ENCODE measurements at places on chromosomes 16 and 17.

GRCh38 chr16:3494386-3494973 lies 809 bp downstream of the C16orf90 start:
- DNase-seq, result no peak

GRCh38 chr16:57627184-57627871 lies 1.1 kb upstream of the ADGRG1 start:
- peak; percentile 44 for DNase-seq

DNA sequence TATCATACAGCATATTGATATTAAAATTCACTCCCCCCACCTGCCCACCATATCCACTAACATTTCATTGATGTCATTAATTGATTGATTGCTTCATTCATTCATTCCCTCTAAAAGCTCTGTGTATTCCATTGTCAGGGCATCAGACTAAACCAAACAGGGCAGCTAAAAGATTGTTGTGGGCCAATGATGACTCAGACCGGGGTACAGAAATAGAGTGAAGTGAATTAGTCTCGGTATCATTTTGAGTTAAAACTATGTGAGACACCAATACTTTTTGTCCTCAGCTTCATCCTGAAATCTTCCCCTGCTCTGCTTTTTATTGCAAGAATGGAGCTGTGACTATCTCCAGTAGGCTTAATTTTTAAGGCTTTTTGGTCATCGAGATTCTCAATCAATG lies 868.3 kb downstream of the CDH11 start:
- no peak for DNase-seq

- no peak for DNase-seq
Observed at GRCh38 chr16:17396762-17397498, 73.8 kb downstream of the XYLT1 start.
